NCI-H82 (cell line): ENCODE measurements at places on chromosomes 11 and 22.

- peak; percentile 81 for DNase-seq
Measured at GRCh38 chr11:116170526-116171120, 602.2 kb downstream of the BUD13 start.

- no peak for DNase-seq
Measured at GRCh38 chr11:2462986-2463765, 18.4 kb downstream of the KCNQ1 start.

DNA sequence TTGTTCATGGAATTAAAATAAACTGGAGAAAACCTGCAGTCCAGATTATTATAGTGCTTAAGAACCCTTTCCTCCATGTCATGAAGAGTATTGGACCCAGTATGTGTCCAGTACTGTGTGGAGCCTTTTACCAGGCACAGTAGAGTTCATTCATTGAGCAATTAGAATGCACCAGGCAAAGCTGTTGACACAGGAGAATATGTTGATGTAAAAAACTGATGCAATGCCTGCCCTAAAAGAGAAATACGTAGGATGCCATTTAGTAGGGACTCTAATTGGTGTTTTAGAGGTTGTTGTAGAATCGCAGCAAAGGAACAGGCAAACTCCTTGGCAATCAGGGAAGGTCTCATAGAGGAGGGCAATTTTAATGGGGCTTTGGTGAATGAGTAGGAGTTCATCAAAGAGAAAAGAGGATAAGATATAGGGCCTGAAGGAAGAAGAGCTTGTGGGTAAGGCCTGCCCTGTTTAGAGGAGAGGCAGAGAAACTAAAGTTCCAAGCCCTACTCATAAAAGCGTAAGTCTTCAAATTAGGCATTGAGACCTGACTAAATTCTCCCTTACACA, 126.4 kb downstream of the SEZ6L start:
- no peak for DNase-seq

GRCh38 chr11:19110295-19110694, 6.7 kb upstream of the ZDHHC13 start:
- DNase-seq: peak; percentile 12

DNA sequence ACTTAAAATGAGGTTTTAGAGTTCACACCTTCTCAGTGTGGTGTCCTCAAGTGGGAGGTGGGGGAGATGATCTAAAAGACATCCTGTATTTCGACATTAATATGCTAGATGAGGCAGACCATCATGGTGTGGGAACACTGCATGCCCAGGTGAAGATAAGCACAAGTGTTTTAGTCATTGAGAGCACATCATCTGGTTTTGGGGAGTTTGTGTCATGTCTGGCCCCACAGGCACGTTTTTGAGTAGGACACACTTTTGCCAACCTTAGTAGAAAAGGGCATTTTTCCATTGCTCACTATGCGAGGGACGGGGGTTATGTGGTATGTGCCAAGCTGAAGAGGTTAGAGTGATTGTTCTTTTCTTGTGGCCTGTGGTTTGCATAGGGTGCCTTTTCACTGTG, 189.3 kb downstream of the DBX1 start:
- DNase-seq: no peak

GRCh38 chr11:128919216-128919615, 23.5 kb downstream of the TP53AIP1 start:
- no peak for DNase-seq

DNA sequence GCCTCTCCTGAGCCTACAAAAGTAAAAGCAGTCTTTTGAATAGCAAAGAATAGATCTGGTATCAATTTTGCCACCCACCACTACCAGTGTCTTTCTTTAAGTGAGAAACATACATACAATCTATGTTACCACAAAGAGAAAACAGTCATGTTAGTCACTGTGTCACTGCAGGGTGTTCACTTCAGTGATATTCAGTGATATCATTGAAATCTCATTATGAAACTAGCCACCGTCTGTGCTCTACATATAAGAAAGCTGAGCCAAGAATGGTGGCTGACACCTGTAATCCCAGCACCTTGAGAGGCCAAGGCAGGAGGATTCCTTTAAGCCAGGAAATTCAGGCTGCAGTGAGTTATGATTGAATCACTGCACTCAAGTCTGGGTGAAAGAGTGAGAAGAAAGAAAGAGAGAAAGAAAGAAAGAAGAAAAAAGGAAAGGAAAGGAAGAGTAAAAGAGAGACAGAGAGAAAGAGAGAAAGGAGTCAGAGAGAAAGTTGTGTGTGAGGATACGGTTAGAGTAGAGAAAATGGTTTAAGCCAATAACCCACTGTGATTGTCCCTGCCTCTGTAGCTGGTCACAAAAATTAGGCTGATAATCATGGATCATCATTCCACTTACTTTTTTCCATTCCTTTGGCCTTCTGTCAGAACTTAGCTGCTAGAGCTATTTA, 847.1 kb downstream of the FAM181B start:
- peak; percentile 20 for DNase-seq
